ENCODE measurements at places on chromosomes 2 and 18.
A peak's percentile ranks its signal among the peaks of the same experiment; 100 is the strongest.

- no peak for DNase-seq
Measured at GRCh38 chr2:173432049-173432754, 77.5 kb downstream of the CDCA7 start.

GRCh38 chr2:177221970-177222369 is 9.4 kb downstream of the HNRNPA3 start:
- no peak for DNase-seq

DNA sequence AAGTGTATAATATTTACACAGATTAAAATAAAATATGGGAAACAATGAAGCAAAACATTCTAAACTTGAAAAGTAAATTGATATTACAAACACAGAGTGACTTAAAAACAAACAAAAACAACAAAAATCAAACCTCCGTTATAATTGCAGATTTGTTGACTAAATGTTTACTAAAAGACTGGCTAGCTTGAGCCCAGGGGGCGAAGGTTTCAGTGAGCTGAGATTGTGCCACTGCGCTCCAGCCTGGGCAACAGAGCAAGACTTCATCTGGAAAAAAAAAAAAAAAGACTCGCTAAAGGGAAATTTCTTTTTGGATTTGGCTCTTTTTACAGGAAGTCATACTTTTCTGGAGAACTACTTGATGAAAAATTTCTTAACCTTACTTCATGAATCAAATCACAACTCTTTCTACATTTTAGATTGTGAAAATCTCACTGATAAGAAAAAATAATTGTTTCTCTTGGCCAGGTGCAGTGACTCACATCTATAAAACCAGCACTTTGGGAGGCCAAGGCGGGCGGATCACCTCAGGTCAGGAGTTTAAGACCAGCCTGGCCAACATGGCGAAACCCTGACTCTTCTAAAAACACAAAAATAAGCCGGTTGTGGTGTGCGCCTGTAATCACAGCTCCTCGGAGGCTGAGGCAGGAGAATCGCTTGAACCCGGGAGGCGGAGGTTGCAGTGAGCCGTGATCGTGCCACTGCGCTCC is 9.7 kb downstream of the TFPI start:
- DNase-seq = no peak

DNA sequence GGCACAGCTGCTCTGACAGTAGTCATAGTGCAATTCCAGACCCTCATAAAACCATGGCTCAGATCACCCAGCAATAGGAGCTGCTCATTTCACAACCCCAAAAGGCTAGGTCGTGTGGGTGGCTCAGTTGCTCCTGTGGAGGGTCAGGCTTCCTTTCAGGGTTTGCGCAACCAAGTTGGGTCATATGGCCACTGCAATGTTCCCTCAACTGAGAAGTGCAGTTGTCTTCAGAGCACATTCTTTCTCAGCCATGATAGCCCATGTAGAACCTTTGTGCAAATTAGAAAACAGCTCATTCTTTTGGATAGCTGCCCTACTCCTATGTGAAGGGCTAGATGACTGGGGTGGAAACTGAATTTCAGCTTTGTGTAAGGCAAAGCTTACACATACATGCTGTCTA is 3.2 kb downstream of the SERPINB13 start:
- no peak for DNase-seq

DNA sequence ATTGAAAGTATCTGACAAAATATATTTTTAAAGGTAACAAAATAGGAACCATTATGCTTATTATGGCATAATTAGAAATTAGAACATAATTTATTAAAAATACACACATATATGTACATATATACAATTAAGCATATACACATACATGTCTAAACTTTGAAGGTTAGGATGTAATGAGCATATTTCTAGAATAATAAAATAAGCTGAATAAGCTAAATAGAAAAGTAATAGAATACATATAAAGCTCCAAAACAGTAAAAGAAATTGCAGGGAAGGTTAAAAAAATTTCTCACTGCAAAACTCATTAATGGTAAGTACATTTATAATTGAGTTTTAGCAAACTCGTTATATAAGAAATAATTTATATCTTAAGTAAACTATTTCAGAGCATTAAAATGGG is 1561.5 kb upstream of the ZEB2 start:
- DNase-seq = no peak

DNA sequence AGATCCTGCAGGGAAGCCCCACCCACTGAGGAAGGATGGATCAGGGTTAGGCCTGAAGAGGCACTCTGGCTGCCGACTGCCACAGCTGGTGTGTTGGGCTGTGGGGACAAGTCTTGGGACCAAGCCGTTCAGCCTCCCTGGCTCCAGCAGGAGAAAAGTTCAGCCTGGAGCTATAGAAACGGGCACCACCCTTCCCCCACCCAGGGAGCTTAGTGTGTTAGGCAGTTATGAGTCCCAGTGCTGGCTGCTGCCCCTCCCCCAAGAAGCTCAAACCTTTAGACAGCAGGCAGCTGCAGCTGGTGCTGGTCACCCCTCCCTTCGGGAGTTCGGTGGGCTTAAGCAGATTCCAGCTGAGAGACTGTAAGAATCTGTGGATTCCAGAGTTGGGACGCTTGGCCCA is 447.1 kb upstream of the HS6ST1 start:
- no peak for DNase-seq

- DNase-seq = no peak
Measured at GRCh38 chr2:41933585-41934320, 114.1 kb upstream of the PKDCC start.

- DNase-seq = peak; percentile 33
Measured at GRCh38 chr2:192749611-192750200, 555.0 kb upstream of the TMEFF2 start.
